ENCODE measurements at places on chromosomes 7 and 10. TPM values are rescaled to one million over a fixed set of nuclear protein-coding genes. Genes with fewer than 3 reads are reported as not detected.

The SHH gene
- not detected for total RNA-seq

The PHF14 gene
- 12.8 TPM for total RNA-seq

The ZCCHC24 gene
- total RNA-seq = 52.8 TPM

The GRM3 gene
- total RNA-seq = not detected

The CFTR gene
- not detected for total RNA-seq

The PDCD4 gene
- 11.3 TPM for total RNA-seq

The SPDYE9 gene
- total RNA-seq = not detected

The MNX1 gene
- total RNA-seq = not detected

The POLD2 gene
- total RNA-seq = 127 TPM

The CDHR3 gene
- total RNA-seq = 0.50 TPM

The PDE6C gene
- not detected for total RNA-seq

The CHST3 gene
- total RNA-seq = 10.6 TPM

The PALD1 gene
- 2.8 TPM for total RNA-seq

The PSD gene
- 1.7 TPM for total RNA-seq

The AZGP1 gene
- total RNA-seq = 0.82 TPM

The ABCB1 gene
- 2.4 TPM for total RNA-seq

The SLC18A3 gene
- not detected for total RNA-seq
